Hematopoietic multipotent progenitor cell treated with erythropoietin and hydrocortisone succinate and interleukin-3 and kit ligand, for 15 days (in vitro differentiated cells): ENCODE measurements at places on chromosomes 13 and 19.

DNA sequence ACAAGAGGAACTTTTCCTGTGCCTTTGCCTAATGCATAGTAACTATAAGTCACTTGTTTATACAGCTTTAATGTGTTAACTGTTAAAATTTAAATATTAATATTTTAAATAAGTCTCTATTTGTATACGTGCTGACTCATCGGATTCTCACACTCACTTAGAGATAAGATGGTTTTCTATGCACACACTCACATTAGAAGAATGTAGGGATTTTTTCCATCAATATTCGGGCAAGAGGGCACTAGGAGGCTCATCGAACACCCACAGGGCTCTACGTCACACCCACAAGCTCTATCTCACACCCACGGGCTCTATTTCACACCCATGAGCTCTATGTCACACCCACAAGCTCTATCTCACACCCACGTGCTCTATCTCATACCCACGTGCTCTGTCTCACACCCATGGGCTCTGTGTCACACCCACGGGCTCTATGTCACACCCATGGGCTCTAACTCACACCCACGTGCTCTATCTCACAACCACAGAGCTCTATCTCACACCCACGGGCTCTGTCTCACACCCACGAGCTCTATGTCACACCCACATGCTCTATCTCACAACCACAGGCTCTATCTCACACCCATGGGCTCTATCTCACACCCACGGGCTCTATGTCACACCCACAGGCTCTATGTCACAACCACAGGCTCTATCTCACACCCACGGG, 73.4 kb downstream of the COL4A2 start:
- no peak for DNase-seq

- no peak for DNase-seq
These were observed 89.6 kb upstream of the PCDH8 start for GRCh38 chr13:52938065-52938464.

GRCh38 chr13:52118595-52118994, 10.3 kb downstream of the NEK5 start:
- no peak for DNase-seq

- no peak for DNase-seq
These were observed 121.5 kb downstream of the FGF14 start for GRCh38 chr13:102280366-102280765.

- no peak for DNase-seq
These were observed 66.2 kb downstream of the SLC15A1 start for GRCh38 chr13:98686270-98686669.

DNA sequence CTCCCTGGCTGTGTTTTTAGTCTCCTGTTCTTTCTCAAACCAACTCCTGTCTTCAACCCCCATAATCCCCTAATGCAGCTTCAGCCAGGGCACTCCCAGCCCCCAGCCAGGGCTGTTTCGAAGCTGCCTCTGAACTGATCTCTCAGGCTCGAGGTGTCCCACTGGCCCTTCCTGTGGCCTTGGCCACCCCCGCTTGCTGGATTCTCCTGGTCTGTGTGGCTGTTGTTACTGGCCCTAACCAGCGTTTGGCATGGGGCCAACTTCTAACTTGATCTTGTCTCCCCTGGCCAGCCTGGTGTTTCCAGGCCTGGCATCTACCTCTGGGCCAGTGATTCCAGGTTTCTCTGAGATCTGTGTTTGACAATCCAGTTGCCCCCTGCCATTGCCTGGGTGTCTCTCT, 11.0 kb downstream of the XAB2 start:
- DNase-seq = no peak
